ENCODE measurements at places on chromosomes 12 and 14.

DNA sequence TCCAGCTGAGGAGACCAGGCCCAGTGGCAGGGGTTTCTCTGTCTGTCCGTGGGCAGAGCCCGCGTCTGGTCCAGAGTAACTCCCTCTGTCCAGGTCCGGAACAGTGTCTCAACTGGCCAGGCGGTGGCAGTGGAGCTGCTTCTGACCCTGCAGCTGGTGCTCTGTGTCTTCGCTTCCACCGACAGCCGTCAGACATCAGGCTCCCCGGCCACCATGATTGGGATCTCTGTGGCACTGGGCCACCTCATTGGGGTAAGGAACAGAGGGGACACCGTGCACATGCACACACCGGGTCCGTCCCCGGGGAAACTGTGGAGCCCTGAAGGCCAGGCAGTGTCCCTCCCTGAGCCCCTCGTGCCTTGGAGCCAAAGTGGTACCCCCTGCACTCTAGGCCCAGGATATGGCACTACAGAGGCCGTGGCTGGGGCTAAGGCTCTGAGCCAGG, 1.5 kb downstream of the AQP6 start:
- no peak for DNase-seq

DNA sequence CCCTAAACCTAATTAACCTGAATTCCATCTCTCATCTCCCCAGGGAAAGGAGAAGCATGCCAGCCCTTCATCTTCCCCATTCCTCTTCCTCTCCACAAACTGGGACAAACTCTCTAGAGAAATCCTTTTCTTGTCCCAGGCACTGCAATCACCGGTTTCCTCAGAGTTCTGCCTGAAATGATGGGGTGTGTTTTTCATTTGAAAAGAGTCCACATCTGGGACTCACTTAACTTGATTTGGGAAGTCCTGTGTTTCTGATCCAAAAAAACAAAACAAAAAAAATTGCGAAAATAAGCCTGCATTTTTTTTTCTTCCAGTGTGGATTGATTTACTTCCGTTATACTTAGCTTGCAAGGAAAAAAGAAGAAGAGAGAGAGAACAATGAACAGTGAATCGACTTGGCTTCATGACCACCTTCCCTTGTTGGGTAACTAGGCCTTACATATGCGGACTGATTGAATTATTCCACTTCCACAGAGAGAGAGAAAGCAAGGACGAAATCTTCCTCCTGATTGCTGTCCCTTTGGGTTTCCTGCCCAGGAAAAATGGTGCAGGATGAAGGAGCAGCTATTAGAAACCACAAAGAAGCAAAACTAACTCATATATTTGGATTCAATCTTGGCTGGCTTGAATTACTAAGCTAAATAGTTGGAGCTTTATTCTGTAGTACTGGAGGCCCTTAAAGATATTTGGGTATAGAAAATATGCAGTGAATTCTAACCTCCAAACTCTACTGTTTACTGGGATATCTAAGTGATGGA, 506.2 kb upstream of the TBX3 start:
- DNase-seq, result no peak

GRCh38 chr14:98994561-98994960, 277.4 kb downstream of the BCL11B start:
- DNase-seq, result no peak

- no peak for DNase-seq
Measured at GRCh38 chr12:46492471-46493085, 120.0 kb upstream of the SLC38A2 start.

- peak; percentile 17 for DNase-seq
Measured at GRCh38 chr12:13680916-13681315, 300.5 kb downstream of the GRIN2B start.

GRCh38 chr12:81077329-81077685, 572 bp upstream of the ACSS3 start:
- peak; percentile 37 for DNase-seq

- DNase-seq, result no peak
Measured at GRCh38 chr14:59215322-59215721, 26.9 kb downstream of the DAAM1 start.

- no peak for DNase-seq
Measured at GRCh38 chr14:20460458-20461224, 593 bp downstream of the PIP4P1 start.

- peak; percentile 4 for DNase-seq
Measured at GRCh38 chr12:18054925-18055619, 34.9 kb downstream of the RERGL start.

- DNase-seq, result no peak
Measured at GRCh38 chr12:107145397-107145796, 52.0 kb upstream of the CRY1 start.

- DNase-seq, result no peak
Measured at GRCh38 chr14:75711796-75712211, 50.8 kb downstream of the TTLL5 start.

- DNase-seq, result no peak
Measured at GRCh38 chr12:107436376-107436775, 249.2 kb upstream of the PWP1 start.

GRCh38 chr14:104687601-104688504, 1.6 kb upstream of the INF2 start:
- DNase-seq, result no peak

DNA sequence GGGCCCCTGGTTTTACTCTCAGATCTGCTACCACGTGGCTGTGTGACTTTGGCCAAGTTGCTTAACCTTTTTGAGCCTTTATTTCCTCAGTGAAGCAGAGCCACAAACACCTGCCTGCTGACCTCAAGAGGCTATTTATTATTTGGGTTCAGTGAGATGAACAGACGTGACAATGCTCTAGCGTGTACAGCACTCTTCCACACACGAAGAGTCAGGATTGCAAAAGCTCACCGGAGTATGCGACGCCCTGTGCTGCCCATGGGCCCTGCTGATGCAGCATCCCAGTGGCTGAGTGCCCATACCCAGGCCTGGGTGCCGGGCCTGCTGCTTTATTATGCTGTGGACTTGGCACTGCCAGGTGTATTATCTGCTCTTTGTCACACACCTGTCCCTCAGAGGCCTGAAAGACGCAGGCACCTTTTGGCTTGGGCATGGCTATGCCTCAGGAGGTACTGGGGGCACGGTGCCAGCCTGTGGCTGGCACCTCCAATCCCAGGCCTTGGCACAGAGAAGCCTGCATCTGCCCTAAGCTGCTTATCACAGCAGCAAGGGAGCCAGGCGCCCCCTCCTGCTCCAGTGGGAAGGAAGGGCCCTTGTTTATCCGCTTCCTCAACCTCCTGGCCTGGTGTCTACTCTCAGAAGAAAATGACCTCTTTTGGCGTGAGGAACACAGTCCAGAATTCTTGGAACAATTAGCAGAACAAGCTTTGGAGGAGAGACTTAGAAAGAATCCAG, 22.3 kb upstream of the TC2N start:
- DNase-seq, result no peak

DNA sequence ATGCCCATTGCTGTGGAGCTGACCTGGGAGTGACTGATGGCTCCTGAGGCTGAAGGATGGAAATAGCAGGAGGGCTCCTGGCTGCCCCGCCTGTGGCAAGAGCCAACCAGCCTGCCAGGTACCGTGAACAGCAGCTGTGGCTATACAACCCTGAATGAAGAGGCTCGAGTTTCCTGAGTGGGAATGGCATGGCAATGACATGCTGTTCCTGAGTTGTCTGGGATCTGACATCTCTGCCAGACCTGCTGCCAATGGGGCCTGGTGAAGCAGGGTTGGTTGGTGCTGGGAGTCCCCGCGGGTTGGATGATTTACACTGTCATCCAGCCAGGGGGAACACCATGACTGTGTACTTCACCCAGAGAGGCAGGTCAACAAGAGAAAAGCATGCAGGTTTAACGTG, 31.8 kb upstream of the LRRC10 start:
- DNase-seq, result no peak

DNA sequence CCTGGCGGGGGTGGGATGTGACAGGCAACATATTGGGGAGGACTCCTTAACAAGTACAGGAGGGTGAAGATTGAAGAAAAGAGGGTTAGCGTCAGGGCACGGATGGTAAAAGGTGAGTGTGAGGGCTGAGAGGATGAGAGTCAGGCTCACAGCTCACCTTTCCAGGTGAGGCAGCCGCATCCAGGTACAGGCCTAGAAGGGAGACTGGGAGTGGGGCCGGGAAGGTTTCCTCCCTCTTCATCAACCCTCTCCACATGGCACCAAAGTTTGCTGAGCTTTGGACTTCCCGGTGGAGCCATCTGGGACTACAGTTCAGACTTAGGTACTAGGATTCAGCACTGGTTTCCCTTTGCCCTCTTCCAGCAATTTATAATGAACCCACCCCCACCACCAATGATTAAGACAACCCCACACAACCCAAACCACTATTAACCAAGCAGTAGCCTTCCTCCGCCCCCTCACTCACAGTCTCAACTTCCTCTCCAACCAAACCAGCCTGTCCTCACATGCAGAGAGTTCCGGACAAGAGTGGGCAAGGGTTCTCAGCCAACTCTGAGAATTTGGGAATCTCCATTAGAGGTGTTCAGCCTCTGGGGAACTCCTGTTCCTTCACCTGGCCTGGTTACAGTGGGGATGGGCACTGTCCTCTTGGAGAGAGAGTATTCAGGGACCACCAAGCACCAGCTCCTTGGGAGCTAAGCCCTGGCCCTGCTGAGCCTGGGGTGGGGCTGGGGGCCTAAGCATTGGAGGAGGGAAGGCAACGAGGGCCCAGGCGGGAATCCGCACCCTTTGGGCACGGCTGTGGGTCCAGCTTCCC, 2.4 kb upstream of the HOXC4 start:
- DNase-seq, result peak; percentile 26

GRCh38 chr14:22978981-22979671, 3.2 kb downstream of the AJUBA start:
- no peak for DNase-seq

GRCh38 chr12:89023936-89024335, 328.4 kb downstream of the DUSP6 start:
- no peak for DNase-seq

DNA sequence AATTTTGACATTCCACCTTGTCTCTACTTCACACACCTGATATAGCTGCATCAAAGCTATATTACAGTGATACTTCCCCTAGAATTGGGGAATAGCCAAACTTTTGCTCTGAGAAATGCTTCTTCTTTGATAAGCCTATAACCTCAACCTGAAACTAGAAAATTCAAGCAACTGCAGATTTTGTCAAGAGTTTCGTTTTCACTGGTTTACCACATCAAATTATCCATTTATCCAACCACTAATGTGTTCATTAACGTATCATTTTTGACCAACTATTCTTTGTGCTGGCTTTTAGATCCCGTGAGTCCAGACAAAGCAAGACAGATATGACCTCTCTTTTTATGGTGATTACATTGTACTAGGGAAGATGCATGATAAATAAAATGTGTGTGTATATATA, 13.5 kb upstream of the TAS2R46 start:
- DNase-seq, result no peak

- no peak for DNase-seq
Measured at GRCh38 chr12:58250077-58250476, 308.7 kb downstream of the ATP23 start.

DNA sequence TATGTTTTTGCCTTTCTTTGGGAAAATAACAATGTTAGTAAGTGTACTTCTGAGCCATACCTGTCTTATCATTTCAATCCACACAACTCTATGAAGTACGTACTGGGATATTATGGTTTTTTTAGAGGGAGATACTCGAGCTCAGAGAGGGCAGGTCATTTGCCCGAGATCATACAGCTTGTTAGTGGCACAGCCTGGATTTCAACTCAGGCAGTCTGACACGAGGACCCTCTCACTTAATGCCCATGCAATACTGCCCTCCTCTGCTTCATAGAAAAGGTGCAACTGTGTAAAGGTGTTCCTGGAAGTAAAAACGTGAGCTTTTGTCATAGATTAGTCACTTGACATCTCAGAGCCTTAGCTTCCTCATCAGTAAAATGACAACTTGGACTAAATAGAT, 128.0 kb downstream of the NDUFA12 start:
- DNase-seq, result no peak

- peak; percentile 62 for DNase-seq
Measured at GRCh38 chr12:120230326-120230973, 29.5 kb upstream of the RPLP0 start.

DNA sequence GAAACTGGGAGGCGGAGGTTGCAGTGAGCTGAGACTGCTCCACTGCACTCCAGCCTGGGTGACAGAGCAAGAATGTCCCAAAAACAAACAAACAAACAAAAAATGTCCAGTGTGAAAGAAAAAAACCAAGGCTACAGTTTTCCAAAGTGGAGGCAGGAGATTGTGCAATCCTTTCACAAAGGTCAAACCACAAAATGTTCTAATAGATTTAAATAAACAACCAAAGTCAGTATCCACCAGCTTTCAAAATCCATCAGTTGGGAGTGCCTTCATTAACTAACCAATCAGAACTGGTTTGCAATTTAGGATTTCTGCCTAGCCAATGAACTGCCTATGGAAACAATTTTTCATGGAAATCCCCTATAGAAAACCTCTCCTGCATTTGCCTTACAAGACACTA, 52.3 kb upstream of the TRIM9 start:
- DNase-seq, result no peak

GRCh38 chr14:97854918-97855317, 1057.7 kb downstream of the VRK1 start:
- no peak for DNase-seq

DNA sequence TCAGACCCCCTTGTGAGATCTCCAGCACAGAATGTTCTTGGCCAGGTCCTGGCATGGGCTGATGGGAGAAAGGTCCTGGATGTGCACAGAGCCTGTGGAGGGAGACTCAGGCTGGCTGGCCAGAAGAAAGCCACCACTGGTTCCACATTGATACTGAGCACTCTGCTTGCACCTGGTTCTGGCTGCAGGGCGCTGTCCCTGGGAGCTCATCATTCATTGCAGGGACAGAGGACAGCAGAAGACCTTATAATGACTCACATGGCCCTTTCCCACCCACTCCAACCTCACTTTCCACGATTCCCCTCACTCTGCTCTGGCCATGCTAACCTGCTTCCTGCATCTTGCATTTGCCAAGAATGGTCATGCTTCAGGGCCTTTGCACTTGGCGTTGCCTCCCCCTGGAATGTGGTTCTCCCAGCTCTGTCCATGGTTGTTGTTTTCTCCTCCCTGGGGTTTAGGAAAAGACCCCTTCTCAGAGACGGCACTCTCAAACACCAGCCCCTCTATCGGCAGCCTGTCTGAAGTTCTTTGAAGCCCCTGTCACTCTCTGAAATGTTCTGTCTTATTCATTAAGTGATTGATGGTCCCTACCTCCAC, 10.3 kb downstream of the KRT7 start:
- peak; percentile 68 for DNase-seq

- DNase-seq, result no peak
Measured at GRCh38 chr12:79274501-79275064, 410.0 kb downstream of the SYT1 start.

- no peak for DNase-seq
Measured at GRCh38 chr12:32148372-32148771, 41.7 kb downstream of the BICD1 start.

GRCh38 chr14:99382781-99383471, 97.7 kb downstream of the SETD3 start:
- DNase-seq, result no peak

GRCh38 chr14:104339829-104340228, 201.4 kb downstream of the KIF26A start:
- no peak for DNase-seq
